ENCODE measurements at places on chromosomes 2 and 18. TPM values are rescaled to one million over a fixed set of nuclear protein-coding genes. Genes with fewer than 3 reads are reported as not detected.
A peak's percentile ranks its signal among the peaks of the same experiment; 100 is the strongest.

DNA sequence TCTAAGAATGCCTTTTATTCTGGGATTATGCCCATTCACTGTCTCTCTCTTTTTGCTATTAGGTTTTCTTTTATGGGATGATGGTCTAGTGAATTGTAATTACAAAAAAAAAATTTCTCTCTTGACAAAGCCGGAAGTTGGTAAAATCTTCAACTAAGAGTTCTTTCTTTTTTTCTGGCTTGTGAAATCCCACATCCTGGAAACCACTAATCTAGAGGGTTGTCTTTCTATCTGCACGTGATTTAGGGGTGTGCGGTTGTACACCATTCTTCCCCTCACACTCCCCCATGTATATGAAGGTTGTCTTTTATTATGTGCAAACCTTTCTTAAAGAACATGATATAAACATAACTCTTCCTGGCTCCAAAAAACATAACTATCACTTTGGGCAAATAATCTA is 52.0 kb downstream of the GATA6 start:
- H3K36me3 ChIP-seq: no peaks in the 10 kb centered on the region
- DNase-seq: no peak
- no peaks in the 10 kb centered on the region for H3K4me1 ChIP-seq
- H3K27ac ChIP-seq: no peak overlapping the region

- H3K27me3 ChIP-seq: no peaks in the 10 kb centered on the region
- H3K4me3 ChIP-seq: no peak overlapping the region
- DNase-seq: peak; percentile 96
These were observed 11.8 kb upstream of the ATOH8 start for GRCh38 chr2:85741833-85742455.

DNA sequence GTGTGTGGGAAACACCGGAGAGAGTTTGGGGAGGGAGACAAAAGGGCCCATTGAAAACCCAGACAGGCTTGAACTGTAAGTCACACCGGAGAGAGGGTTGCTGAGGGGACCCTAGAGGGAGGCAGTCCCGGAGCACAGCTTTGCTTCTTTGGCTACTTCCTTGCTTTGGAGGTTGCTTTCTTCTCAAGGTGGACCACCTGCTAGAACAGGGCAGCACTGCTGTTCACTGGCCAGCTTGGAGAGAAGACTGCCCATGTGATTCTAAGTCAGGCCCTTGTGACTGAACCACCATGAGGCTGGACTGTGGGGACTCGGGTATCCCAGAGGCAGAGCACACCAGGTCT is 4.4 kb downstream of the ACTG2 start:
- peak overlapping the region; percentile 12 for H3K27ac ChIP-seq
- peaks cover 24% of the 10 kb centered on the region for H3K4me1 ChIP-seq
- H3K36me3 ChIP-seq: peaks cover 30% of the 10 kb centered on the region
- H3K27me3 ChIP-seq: no peaks in the 10 kb centered on the region

DNA sequence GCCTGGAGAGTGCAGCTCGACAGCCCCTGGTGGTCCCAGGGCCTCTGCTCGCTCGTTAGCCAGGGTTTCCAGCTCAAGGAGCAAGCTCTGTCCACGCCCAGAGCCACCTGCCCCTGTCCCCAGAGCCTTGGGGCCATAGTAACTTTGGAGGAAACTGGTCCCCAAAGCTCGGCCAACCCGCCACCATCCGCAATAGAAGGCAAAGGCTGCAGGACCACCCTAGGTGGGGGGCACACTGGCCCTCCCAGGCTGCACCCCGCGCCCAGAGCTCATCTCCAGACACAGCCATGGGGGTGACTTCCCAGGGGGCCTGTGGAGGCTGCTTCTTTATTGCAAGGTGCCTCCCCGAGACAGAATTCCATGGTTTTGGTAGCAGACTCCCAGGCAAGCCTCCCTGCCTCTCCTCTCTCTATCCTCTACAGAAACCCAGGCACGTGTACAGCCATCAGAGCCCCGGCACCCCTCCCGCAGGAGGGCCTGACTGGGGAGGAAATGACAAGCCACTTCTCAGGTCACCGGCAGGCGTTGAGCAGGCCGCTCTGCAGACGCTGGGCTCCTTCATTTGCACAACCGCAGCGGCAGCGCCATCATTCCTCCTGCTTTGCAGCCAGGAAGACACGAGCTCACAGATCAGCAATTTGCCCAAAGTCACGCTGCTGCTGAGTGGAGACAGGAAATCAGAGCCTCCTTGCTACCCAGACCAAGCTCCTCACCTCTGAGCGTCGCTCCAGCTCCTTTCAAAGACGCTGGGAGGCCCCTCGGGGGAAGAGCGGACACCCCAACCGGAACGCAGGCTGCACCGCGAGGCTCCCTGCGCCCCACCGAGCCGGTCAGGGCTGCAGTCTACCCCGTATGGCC is 80.2 kb downstream of the NDUFA10 start:
- H3K36me3 ChIP-seq: no peaks in the 10 kb centered on the region
- H3K4me1 ChIP-seq: no peaks in the 10 kb centered on the region
- DNase-seq: peak; percentile 44
- H3K27me3 ChIP-seq: no peaks in the 10 kb centered on the region
- no peak overlapping the region for H3K4me3 ChIP-seq

DNA sequence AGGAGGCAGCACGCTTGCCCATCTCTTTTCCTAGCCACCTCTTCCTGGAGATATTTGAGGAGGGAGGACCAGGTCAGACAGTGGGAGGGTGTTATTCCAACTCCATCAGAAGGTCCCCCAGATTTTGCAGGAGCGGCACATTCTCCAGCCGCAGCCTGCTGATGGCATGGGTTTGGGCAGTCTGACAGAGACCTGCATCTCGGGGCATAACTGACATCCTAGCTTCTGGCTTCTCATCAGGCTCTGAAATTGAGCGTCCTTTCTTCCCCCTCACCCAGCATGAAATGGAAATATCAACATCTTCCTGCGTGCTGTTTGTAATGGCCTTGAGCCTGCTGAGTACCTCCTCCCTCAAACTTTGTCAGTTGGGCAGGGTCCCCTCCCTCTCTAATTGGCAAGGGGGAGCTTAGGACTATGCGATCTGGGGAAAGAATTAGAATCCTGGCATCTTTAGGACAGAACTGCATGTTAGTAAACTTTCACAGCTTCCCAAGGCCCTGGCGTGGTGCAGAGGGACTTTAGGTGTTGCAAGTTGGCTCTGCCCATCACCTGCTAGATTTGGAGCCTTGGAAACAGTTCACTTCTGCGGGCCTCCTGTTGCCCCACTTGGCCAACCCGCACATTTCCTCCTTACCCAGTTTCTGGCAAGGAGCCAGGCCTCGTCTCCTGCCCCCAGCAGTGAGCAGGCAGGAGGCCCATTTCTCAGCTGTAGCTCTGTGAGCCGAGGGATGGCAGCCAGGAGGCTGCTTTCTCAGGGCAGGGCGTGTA is 2.2 kb downstream of the ITM2C start:
- peaks cover 16% of the 10 kb centered on the region for H3K27me3 ChIP-seq
- peaks cover 12% of the 10 kb centered on the region for H3K4me1 ChIP-seq
- no peak overlapping the region for H3K4me3 ChIP-seq
- DNase-seq: peak; percentile 20

DNA sequence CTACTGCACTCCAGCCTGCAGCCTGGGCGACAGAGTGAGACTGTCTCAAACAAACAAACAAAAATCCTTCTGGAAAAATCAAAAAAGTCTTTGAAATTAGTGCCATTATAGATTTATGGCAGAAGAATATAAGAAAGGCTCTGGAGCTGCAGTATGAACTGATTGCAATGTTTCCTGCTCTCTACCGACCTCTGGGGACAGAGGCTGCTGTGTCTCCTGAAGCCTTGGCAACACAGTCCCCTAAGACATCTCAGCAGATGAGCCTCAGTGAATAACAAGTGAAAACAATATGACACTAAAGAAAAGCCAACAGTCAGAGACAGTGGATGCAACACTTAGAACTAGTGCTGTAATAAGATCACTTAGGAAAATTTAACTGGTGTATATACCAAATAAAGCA is 494.9 kb upstream of the LRATD1 start:
- no peaks in the 10 kb centered on the region for H3K36me3 ChIP-seq
- H3K4me3 ChIP-seq: no peak overlapping the region
- H3K27me3 ChIP-seq: no peaks in the 10 kb centered on the region
- H3K27ac ChIP-seq: no peak overlapping the region

DNA sequence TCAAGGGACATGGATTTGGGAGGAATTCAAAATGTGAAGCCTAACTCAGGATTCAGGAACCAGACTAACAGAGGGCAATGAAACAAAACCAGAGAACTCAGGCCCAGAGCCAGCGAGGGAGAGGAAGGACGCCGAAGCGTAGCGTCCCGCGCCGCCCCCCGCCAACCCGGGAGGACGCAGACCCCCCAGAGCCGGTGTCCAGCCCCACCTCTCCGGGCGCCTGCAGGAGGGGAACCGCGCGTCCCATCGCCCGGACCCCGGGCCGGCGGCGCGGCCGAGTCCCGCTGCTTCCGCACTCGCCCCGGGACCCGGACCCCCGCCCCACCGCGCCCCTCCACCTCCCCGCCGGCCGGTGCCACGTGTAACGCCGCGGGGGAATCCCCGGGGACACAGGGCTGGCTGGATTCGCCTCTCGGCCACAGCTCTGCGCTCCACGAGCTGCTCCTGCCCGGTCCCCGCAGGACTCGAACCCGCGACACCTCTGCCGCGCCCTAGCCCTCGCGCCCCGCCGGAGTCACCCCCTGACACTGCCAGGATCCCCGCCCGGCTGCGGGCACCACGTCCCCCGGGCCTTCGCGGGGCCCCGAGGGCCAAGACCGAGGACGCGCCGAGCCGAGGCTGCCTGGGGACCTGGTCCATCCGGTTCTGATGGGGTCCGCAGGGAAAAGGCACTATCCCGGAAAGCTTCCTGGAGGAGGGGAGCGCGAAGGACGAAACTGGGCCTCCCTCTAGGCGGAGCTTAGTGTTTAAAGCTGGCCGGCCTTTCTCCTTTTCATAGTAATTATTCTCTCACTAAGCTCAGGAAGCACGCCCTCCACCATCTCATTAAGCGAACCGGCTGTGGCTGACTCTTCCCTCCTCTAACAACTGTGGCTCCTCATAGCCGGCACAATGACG is 40.4 kb upstream of the FAM124B start:
- no peaks in the 10 kb centered on the region for H3K4me1 ChIP-seq
- H3K27ac ChIP-seq: no peak overlapping the region
- no peaks in the 10 kb centered on the region for H3K36me3 ChIP-seq
- H3K4me3 ChIP-seq: peak overlapping the region; percentile 64
- no peaks in the 10 kb centered on the region for H3K27me3 ChIP-seq
- no peak for DNase-seq

- DNase-seq: no peak
- H3K27ac ChIP-seq: peak overlapping the region; percentile 78
These were observed 19.6 kb upstream of the INO80D start for GRCh38 chr2:206105541-206105940.

- H3K4me3 ChIP-seq: no peak overlapping the region
- no peak overlapping the region for H3K27ac ChIP-seq
- no peaks in the 10 kb centered on the region for H3K27me3 ChIP-seq
- DNase-seq: peak; percentile 40
- peaks cover 3% of the 10 kb centered on the region for H3K4me1 ChIP-seq
These were observed 229.1 kb upstream of the RBBP8 start for GRCh38 chr18:22703883-22704585.

DNA sequence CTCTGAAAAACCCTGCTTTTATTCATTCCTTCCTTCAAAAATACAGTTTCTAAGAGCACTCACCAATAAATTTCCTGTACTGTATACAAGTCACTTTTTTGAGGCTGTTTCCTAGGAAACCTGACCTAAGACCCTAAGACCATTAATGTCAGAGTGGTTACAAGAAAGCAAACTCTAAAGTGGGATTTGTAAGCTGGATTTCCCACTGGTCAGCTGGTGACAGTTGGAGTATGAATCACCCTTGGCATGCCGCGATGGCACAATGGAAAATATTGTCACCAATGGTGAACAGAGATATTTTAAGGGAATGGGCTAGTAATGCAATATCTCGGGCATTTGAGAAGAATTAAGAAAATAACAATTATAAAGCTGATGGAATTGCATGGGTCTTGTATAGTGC is 101.9 kb downstream of the COL3A1 start:
- DNase-seq: no peak
- peaks cover 52% of the 10 kb centered on the region for H3K36me3 ChIP-seq

GRCh38 chr18:10009321-10010144 is 95.7 kb downstream of the VAPA start:
- H3K27ac ChIP-seq: no peak overlapping the region
- DNase-seq: no peak
- peaks cover 6% of the 10 kb centered on the region for H3K4me1 ChIP-seq
- H3K4me3 ChIP-seq: no peak overlapping the region
- H3K36me3 ChIP-seq: no peaks in the 10 kb centered on the region

GRCh38 chr2:96119389-96119751 is 3.0 kb upstream of the ADRA2B start:
- no peak for DNase-seq
- H3K36me3 ChIP-seq: no peaks in the 10 kb centered on the region
- H3K27ac ChIP-seq: no peak overlapping the region
- peaks cover 2% of the 10 kb centered on the region for H3K4me1 ChIP-seq
- H3K27me3 ChIP-seq: peaks cover 86% of the 10 kb centered on the region
- no peak overlapping the region for H3K4me3 ChIP-seq

GRCh38 chr2:30867385-30867784 is 60.1 kb upstream of the CAPN13 start:
- DNase-seq: no peak
- H3K27ac ChIP-seq: no peak overlapping the region
- H3K27me3 ChIP-seq: no peaks in the 10 kb centered on the region
- no peaks in the 10 kb centered on the region for H3K36me3 ChIP-seq
- no peaks in the 10 kb centered on the region for H3K4me1 ChIP-seq
- no peak overlapping the region for H3K4me3 ChIP-seq

DNA sequence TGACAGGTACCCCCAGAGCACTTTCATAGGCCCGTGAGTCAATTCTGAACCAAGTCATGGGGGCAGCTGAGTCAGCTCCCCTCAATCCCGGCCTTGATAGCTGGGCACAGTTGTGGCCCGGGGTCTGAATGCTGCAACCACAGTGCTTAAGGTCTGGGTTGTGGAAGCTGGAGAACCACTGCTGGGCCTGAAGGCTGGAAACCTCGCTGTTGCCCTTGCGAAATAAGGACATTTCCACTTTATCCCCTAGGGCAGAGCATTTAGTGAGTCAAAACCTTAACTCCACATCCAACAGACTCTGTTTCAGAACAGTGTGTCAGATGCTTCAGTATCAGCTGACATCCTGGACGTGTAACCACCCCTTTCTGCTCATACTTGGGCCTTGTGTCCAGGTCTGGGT is 58.6 kb downstream of the SP110 start:
- H3K4me1 ChIP-seq: no peaks in the 10 kb centered on the region
- no peaks in the 10 kb centered on the region for H3K27me3 ChIP-seq
- H3K36me3 ChIP-seq: no peaks in the 10 kb centered on the region
- DNase-seq: peak; percentile 48
- no peak overlapping the region for H3K4me3 ChIP-seq
- H3K27ac ChIP-seq: no peak overlapping the region

- H3K27me3 ChIP-seq: no peaks in the 10 kb centered on the region
- no peak overlapping the region for H3K4me3 ChIP-seq
- no peak for DNase-seq
- H3K4me1 ChIP-seq: no peaks in the 10 kb centered on the region
- H3K36me3 ChIP-seq: no peaks in the 10 kb centered on the region
These were observed 224.2 kb upstream of the CXCR4 start for GRCh38 chr2:136342138-136342537.

GATA6 gene
- total RNA-seq: 2.5 TPM

KIF1A gene
- under 0.01 TPM for total RNA-seq

NAB1 gene
- 33.6 TPM for total RNA-seq

LMAN1 gene
- 262 TPM for total RNA-seq

ZNF407 gene
- total RNA-seq: 25.6 TPM

VSNL1 gene
- total RNA-seq: 0.28 TPM

GAREM1 gene
- total RNA-seq: 2.3 TPM

ONECUT2 gene
- total RNA-seq: under 0.01 TPM
